ENCODE measurements at places on chromosomes 5 and 9. TPM values are rescaled to one million over a fixed set of nuclear protein-coding genes. Genes with fewer than 3 reads are reported as not detected.

DNA sequence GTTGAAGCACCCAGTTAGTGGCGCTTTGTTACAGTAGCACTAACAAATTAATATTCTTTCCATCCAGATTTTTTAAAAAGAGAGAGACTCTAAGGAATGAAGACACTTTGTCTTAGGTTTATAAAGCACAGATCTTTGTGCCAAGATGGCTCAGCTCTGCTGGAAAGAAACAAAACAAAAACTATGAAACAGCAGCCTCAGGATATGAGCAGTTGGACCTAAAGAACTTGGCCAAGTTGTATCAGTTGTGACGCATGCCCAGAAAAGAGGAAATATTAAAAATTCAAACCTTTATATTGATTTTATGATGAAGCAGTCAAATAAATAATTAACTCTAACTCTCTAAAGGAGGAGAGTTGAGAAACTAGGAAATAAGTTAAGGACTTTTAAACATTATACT is 427.2 kb downstream of the SPOCK1 start:
- no peak for DNase-seq

GRCh38 chr5:159333545-159333925 is 3.2 kb upstream of the IL12B start:
- no peak for DNase-seq

- DNase-seq, result no peak
Measured at GRCh38 chr5:18314192-18314778, 680.0 kb downstream of the TAF11L14 start.

GRCh38 chr5:96588539-96588938 is 73.6 kb upstream of the CAST start:
- DNase-seq, result no peak

GRCh38 chr9:22112870-22113821 is 104.0 kb upstream of the CDKN2B start:
- no peak for DNase-seq

- peak; percentile 94 for DNase-seq
Measured at GRCh38 chr5:61450493-61451279, 118.6 kb downstream of the ZSWIM6 start.

- no peak for DNase-seq
Measured at GRCh38 chr5:88677943-88678769, 204.8 kb downstream of the MEF2C start.

DNA sequence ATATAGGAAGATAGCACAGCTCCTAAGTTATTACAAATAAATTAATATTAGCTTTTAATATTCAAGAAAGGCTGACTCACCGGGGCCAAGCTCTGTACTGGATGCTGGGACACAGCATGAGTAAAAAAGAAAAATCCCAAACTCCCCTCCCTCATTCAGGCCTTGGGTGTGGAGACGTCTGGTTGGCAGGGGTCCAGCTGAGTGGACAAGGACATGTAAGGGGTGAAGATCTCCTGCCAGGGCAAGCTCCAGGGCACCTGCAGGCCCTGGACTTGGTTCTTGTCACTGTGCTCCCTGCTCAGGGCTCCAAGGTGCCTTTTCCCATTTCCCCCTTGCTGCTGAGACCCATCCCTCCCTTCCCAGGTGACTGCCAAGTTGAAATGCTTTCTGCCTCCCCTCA is 388.5 kb downstream of the ENC1 start:
- DNase-seq, result no peak

- DNase-seq, result peak; percentile 5
Measured at GRCh38 chr5:66436721-66437120, 159.5 kb upstream of the MAST4 start.

DNA sequence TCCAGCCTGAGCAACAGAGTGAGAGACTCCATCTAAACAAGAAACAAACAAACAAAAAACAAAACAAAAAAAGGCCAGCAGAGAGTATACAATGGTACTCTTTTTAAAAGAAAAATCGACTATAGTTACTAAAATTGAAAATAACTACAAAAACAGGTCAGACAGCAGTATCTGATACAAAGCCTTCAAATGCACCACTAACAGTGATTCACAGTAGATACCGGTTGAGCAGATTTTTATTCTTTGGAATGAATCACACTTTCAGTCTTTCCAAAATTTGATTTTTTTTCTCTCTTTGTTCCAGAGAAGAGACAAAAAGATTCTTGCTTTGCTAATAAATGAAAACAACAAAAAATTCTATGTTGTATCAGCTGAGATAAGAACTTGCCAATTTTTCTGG is 36.9 kb downstream of the ROR2 start:
- no peak for DNase-seq

INSL6 gene
- not detected for total RNA-seq

DNA sequence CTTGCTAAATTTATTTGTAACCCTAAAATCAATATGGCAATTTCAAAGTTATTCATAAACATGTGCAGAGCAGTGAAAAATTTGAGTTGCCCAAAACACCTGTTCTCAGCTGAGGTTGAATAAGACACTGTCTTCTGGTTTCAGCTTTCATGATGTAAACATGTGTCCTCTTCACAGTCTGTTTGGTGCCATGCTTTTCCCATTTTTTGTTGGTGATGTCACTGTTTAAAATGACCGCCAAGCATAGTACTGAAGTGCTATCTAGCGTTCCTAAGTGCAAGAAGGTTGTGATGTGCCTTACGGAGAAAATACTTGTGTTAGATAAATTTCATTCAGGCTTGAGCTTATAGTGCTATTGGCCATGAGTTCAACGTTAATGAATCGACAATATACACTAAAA is 580.8 kb downstream of the ACTL7B start:
- DNase-seq, result no peak

DNA sequence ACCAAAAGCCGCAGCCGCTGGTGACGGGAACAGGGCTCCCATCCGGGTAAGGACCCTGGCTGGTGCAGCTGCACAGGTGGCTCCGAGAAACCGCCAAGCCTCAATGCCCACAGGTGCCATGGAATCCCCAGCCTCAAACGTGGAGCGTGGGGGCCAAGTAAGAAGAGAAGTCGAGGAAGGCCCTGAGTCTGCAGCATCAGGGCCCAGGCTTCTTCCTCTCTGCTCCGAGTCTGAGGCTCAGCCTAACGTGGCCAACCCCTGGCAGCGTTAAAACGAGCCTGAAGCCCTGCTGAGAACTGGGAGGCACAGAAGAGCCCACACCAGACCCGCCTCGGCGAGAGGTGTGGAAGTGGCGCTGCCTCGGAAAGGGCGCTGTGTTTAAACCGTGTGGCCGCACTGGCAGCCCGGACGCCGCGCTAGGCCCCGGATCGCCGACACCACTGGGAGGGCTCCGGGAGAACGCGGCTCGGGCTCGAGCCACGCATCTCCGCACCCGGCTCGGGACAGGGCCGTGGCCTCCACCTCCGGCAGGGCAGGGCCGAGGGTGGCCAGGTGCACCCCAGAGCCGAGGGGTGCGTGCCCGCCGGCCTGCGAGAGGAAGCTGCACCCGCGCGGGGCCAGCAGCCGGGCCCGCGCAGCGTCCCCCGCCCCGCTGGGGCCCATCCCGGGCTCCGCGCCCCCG is 730 bp downstream of the ZMYND19 start:
- no peak for DNase-seq

TXNDC8 gene
- not detected for total RNA-seq

DNA sequence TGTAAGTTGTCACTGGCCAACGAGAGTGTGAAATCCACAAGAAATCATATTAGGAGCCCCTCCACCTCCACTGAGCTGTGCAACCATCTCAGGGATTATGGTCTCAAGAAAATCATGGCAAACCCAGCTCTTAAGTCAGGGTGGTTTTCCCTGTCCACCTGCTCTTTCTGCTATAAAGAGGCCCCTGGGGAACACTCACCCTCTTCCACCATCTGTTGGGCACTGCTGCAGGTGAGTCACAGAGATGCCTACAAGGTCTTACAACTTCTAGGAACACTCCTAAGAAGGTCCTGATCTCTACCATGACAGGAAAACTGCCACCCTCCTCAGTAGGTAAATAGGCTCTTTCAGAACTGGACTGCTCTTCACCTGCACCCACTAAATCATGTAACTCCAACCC is 61.8 kb downstream of the DRD1 start:
- no peak for DNase-seq

GRCh38 chr5:144945503-144945902 is 774.8 kb downstream of the KCTD16 start:
- DNase-seq, result no peak

DNA sequence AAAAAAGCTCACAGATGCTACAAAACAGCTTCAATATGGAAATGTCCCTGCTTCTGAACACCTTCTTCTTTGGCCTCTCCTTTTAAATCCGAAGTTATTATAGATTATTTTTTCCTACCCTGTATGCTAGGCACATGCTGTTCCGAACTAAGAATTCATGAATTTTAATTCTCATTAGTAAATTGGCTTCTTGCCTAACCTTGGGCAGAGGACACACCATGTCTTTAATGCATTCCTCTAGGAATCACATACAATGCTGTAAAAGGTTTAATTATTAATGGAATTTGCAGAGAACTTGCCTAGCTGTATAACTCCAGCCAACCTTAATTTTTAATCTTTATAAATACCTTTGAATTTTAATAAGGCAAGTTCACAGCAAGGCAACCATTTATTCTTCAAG is 234.4 kb downstream of the NTRK2 start:
- DNase-seq, result no peak

ALDH1A1 gene
- total RNA-seq, result 4.4 TPM

TTLL11 gene
- 2.0 TPM for total RNA-seq

GRCh38 chr9:99262949-99263418 is 40.9 kb downstream of the SEC61B start:
- DNase-seq, result no peak

PDE6A gene
- total RNA-seq, result not detected

DNA sequence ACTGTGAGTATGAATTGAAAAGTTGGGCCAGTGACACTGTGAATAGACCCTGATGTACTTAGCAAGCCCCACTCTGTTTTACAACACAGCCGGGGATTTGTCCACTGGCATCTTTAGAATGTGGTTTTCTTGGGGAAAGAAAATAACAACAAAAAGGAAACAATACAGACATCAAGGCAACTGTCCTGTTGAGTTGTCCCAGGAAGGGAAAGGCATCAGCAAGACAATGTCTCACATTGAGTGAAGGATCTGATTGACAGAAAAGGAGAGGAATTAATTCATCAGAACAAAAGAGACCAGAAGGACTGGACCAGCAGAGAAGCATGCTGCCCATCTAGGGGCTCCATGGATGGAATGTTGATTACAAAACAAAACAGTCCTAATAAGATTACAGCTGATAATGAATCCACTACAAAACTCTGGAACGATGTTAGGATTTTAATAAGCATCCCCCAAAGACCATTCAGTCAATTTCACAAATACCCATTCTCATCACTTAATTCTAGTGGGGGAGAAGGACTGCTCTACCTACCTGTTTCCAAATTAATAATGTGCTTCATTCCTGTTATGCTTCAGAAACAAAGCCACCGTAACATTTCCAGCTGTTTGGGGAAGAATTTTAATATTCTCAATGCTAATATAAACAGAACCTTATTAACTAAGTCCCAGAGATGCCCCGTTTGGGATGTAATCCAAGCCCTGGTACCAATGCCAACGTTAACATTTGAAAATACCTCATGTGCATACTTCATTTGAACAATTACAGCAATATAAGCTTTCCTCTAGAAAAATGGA is 298.0 kb downstream of the SPOCK1 start:
- DNase-seq, result no peak

SHISAL2B gene
- not detected for total RNA-seq

- no peak for DNase-seq
Measured at GRCh38 chr9:87588339-87588738, 90.7 kb downstream of the DAPK1 start.

PCDH12 gene
- not detected for total RNA-seq

DNA sequence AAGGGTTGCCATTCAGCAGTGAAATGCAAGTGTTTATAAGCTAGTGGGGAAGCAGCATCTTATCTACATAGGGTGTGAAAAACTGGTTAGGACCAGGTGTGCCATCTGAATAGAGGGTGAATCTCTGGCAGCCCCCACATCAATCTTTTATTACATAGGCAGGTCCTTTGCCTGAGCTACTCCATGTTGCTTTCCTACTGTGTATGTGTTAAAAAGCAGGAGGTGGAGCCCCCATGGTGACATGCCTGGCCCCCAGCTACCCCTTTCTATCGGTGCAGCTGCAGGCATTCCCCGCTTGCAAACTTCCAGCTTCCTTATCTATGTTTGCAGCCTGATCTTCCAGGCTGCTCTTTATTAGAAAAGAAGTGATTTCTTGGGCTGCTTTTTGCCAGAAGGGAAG is 353.5 kb downstream of the SPATA31D1 start:
- no peak for DNase-seq

DNA sequence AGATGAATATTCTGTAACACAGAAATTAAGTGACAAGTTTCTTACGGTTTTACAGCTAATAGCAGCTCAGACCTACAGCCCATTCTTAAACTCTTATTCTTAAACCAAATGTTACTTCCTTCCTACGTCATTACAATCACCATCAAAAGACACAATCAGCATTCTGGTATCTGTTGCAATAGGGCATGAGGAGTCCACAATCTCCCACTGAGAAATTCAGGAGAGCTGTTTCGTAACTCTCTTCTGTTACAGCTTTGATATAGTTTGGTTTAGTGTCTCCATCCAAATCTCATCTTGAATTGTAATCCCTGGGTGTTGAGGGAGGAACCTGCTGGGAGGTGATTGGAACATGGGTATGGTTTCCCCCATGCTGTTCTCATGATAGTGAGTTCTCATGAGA is 163.4 kb downstream of the GAS1 start:
- no peak for DNase-seq

DNA sequence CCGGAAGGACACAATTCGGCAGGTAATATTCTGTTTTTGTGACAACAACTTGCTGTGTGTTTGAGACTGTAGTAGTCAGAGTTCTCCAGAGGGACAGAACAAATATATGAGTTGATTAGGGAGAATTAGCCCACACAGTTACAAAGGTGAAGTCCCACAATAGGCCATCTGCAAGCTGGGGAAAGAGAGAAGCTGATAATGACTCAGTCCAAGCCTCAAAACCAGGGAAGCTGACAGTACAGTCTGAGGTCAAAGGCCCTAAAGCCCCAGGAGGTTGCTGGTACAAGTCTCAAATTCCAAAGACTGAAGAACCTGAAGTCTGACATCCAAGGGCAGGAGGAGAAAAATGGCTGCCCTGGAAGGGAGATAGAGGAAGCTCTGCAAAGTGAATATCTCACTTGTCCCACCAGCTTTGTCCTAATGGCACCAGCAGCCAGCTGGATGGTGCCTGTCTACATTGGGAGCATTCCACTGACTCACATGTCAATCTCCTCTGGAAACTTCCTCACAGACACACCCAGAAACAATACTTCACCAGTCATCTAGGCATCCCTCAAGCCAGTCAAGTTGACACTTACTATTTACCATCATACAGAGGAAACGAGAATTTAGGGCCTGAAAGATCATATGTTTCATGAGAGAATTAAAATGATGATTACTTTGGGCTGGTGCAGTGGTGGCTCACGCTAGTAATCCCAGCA is 36.3 kb upstream of the CTXN3 start:
- no peak for DNase-seq

- no peak for DNase-seq
Measured at GRCh38 chr5:153523211-153523610, 32.7 kb downstream of the GRIA1 start.
